Stimulated activated CD4-positive, alpha-beta T cell treated with anti-CD3 and anti-CD28 coated beads, TNF-alpha, amount 100 ng/mL, for 24 hours (primary cell): ENCODE measurements at places on chromosomes 13 and 19.
A peak's percentile ranks its signal among the peaks of the same experiment; 100 is the strongest.

DNA sequence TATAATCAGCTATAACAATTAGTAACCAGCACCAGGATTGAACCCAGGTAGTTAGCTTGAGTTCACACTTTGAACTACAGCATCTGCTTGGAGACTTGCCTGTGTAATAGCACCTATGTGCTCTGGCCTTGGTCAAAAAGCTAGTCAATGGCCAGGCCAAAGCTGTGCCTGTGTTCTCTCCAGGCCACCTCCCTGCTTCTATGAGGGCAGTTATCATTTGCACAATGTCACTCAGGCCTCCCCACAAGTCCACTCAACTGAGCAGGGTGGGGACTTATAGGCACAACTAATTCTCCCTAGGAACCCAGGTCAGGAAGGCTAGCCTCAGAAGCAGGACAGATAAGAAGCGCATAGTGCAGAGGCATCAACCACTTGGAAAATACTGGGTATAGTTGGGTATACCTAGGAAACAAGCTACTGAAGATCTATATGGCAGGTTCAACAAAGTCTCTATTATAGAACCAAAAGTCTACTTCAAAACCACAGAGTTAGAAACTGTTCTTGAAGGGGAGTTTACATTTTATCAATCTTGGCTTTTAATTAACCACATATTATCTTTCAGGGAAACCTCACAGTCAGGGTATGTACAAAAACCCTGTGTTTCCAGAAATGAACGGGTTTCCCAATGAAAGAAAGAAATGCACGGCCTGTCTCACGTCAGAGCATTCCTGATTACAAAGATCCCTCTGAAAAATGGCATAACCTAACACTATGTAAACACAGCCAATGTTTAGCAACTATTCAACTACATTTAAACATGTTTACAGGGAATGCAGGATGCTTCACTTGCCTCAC lies 140.9 kb downstream of the ABCC4 start:
- no peak for DNase-seq

GRCh38 chr13:110648146-110648819 lies 32.9 kb downstream of the NAXD start:
- DNase-seq: no peak

GRCh38 chr19:16247353-16248182 lies 49.9 kb downstream of the AP1M1 start:
- peak; percentile 77 for DNase-seq

DNA sequence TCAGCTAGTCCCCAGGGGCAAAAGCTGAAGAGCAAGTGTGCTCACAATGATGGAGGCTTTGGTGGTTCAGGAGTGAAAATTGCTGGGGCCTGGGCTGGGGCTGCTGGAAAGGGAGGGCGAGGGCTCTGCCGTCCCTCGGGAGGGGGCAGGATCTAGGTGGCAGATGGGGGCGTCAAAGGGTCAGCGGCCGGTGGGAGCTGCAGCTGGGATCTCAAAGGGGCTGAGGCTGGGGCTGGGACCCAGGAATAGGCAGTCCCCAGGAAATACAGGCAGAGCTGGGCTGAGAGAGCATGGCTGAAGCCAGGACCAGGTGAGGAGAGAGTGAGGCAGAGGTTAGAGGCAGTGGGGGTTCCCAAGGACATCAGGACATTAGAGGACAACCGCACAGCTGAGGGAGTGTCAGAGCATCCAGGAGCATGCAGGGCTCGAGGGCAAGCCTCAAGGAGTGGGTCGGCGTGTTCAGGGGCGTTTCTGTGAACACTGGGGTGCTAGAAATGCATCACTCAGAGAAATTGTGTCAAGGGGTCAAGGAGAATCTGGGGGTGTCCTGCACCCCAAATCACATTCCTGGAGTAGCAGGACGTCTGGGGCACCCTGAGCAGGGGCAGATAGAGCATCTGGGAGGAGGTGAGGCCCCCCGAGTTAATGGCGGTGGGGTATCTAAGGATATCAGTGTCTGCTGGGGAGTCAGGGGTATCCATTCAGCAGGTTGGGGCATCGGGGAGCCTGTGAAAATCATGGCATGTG lies 1.2 kb upstream of the SYNE4 start:
- no peak for DNase-seq

- DNase-seq: no peak
Observed at GRCh38 chr13:33106656-33107360, 90.6 kb downstream of the KL start.

GRCh38 chr13:26390203-26390602 lies 136.3 kb downstream of the CDK8 start:
- DNase-seq: no peak

- no peak for DNase-seq
Observed at GRCh38 chr13:66313413-66313812, 916.7 kb downstream of the PCDH9 start.

GRCh38 chr19:49669516-49669915 lies 3.8 kb downstream of the BCL2L12 start:
- no peak for DNase-seq

GRCh38 chr13:95677564-95678266 lies 776 bp downstream of the DNAJC3 start:
- DNase-seq: no peak

DNA sequence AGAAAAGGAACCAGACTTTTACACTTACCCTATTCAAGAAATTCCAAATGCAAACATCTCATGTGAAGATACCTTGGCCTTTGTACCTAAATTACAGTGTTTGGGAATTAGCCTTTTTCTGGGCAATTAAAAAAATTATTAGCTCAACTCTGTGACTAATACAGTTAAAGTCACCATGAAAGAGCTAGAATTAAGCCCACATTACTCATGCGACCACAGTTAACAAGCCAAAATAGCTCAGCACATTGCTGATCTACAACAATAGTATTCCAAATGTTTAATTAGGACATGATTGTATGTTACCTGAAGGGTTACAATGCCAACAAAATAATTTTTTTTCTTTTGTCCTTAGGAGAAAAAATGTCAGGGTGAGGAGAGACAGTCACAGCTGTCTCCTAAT lies 263.6 kb upstream of the GPC6 start:
- no peak for DNase-seq

DNA sequence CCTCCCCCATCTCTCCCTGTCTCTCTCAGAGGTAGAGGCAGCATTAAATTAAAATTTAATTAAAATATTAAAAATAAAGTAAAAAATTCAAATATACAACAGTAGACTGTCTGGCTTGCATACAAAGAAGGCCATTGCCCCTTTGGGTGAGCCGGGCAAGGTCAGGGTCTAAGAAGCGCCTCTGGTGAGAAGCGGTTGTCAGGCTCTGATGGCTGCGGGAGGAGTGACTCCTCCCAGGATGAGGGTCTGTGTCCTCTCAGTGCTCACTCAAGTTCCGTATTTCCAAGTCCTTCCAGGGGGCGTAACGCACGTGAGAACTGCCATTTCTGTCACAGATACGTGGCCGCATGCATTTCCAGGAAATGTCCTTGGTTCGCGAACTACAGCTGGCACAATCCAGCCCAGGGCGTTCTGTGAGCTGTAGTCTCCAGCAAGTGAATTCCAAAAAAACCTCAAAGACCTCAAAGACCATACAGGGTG lies 737 bp upstream of the ZNF181 start:
- DNase-seq: no peak
